ENCODE measurements at places on chromosomes 1 and 21.

GRCh38 chr1:239112101-239112935 lies 274.1 kb upstream of the CHRM3 start:
- no peak for DNase-seq

DNA sequence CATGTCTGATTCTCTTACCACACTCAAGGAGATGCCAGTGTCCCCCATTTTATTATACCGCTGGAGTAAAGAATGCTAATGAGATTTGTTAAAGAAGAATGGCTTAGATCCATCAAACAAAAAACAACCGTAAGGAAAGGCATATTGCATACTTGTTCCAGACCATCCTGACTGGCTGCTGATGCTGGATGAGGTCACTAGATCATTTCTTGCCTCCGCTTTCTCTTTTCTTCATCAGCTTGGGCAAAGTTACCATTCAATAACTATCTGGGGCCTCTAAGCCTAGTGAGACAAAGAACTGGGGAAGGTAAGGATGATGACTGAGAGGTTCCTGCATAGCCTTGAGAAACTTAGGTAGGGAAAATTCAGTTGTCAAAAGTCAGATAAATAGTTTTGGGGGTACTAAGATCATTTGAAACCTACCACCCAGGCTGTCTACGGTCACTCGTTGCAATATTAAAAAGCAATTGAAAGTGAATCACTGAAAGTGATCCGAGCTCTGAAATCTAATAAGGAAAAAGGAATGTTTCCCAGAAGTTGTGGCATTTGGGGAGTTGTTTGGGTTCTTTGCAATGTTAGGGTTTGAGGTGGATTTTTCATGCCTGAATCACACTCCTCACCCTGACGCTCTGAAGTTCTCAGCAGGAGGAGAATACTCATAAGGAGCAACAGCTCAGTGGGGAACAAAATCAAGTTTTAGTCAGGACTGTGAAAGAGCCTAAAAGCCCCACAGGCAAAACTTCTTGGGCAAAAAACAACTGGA lies 176.8 kb downstream of the HHIPL2 start:
- peak; percentile 45 for DNase-seq

DNA sequence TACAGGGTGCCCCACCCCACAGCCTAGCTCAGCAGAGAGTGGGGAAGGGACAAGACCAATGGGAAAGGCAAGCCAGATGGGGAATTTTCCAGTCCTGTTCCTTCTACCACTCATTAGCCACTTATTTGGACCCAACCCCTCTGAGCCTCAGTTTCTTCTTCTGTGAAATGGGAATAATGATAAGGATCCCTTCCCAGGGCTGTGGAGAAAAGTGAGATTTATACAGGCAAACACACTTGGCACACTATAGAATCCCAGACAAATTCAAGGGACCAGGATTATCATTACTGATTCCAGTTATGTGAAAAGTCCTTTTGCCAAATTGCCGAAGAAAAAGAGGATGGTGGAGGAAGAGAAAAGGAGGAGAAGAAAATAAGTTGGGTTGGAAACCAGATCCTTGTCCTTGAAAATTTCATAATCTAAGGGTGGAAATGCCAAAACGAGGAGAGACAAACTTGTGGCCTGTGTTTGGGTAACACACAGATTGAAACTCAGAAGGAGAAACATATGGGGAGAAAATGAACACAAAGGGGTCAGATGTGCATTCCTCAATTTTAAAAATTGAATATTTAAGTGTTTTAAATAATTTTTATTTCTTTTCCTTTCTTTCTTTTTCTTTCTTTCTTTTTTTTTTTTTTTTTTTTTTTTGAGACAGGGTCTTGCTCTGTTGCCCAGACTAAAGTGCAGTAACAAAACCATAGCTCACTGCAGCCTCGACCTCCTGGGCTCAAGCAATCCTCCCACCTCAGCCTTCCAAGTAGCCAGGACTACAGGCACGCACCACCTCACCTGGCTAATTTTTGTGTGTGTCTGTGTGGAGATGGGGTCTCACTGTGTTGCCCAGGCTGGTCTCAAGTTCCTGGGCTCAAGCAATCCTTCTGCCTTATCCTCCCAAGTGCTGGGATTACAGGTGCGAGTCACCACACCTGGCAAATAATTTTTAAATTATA lies 9.6 kb downstream of the CAPN2 start:
- no peak for DNase-seq

DNA sequence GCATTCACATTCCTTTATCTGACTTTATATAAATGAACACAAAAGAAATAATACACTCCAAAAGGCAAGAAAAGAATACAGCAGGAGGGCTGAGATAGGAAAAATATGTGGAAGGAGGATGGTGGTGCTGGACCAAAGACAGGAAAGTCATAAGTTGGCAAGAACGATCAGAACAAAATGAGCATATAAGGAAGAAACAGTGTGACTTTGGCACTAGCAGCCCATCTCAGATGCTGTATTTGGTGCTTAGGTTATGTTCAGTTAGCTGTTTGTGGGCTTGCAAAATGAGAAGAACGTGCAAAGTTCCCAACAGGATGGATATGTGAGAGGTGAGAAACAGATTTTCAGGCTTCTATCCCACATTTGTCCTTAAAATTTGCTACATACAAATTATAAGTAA lies 719.8 kb upstream of the ADGRL4 start:
- DNase-seq = no peak

DNA sequence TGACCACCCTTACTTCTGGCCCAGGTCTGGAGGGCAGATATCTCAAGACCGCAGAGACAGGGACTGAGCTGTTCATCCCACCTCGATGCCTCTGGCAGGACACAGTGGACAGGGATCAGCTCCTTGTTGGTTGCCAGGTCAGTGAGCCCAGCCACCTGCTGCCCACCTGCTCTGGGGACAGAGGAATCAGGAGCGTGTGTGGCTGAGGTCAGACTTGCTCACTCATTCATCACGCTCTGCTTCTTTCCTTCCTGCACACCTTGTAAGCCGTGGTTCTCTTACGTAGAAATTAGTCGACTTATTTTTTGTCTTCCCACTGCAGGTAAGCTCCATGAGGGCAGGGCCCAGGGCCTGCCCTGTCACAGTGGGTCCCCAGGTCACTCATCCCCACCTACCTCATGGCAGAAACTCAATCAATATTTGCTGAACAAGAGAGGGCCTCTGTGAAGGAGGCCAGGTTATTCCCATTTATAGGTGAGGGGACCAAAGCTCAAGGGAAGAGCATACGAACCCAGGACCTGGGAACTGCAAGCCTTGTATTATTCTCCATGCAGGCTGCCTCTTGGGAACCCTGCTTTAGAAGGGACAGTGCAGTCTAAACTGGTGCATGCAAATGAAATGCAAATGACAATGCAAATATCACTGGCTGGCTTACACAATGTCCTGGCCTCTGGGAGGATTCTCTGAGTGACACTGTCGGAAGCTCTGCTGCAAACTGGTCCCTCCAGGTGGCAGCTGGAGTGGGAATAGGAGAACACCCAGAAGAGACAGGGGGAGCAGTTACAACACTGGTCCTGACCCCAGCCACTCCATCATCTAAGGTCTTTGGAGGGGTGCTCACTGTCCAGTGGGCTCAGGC lies 58.4 kb upstream of the PAX7 start:
- DNase-seq = no peak

DNA sequence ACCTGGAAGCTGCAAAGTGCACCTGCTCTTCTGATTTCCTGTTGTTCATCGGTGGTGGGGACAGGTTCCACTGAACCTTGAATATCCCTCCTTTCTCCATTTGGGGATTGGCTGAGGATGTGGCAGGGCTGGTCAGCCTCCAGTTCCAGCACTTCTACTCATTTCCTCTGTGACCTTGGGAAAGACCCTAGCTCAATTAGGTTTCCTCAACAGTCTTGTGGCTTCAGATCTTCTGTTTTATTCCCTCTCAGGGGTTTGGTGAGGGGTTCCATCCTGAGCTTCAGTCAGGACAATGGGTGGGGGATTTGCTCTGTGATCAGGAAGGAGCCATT lies 317.1 kb upstream of the PROX1 start:
- no peak for DNase-seq

DNA sequence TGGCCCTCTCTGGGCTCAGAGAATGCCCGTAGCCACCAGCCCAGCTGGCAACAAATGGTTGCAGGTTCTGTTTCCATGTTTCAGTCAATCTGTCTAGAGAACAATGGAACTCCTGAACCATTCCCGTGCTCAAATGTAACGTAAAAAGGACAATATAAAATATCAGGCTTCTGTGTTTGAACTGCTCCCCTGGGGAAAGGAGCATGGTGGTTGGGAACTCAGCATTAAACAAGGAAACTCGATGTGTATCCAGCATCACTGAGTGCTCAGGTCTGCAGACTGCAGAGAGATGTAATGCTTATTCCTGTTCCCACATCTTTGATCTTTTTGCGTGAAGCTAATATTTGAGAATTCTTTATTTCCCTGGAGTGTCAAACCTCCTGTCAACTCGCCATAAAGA lies 326.5 kb downstream of the KIF26B start:
- no peak for DNase-seq

GRCh38 chr1:172699695-172700227 lies 40.9 kb downstream of the FASLG start:
- no peak for DNase-seq

DNA sequence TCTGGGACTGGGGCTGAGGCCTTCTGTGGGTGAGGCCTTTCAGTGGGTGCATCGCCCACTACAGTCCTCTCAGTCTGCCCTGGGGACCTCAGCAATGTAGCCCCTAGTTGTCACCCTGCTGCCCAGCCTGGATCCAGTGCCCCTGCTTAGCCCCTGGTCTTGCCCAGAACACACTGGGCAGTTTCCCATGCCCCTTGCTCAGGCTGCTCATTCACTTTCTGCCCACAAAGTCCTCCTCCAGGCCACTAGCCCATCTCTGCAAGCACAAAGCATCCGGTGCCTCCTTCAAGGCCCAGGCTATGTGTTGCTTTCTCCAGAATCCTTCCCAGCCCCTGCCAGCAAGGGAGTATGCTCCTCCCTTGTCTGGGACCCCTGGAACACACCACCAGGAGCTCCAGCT lies 5.4 kb upstream of the ADORA1 start:
- no peak for DNase-seq

GRCh38 chr1:245212221-245212710 lies 57.5 kb downstream of the KIF26B start:
- no peak for DNase-seq

- no peak for DNase-seq
Measured at GRCh38 chr1:156848461-156849150, 10.3 kb downstream of the INSRR start.

DNA sequence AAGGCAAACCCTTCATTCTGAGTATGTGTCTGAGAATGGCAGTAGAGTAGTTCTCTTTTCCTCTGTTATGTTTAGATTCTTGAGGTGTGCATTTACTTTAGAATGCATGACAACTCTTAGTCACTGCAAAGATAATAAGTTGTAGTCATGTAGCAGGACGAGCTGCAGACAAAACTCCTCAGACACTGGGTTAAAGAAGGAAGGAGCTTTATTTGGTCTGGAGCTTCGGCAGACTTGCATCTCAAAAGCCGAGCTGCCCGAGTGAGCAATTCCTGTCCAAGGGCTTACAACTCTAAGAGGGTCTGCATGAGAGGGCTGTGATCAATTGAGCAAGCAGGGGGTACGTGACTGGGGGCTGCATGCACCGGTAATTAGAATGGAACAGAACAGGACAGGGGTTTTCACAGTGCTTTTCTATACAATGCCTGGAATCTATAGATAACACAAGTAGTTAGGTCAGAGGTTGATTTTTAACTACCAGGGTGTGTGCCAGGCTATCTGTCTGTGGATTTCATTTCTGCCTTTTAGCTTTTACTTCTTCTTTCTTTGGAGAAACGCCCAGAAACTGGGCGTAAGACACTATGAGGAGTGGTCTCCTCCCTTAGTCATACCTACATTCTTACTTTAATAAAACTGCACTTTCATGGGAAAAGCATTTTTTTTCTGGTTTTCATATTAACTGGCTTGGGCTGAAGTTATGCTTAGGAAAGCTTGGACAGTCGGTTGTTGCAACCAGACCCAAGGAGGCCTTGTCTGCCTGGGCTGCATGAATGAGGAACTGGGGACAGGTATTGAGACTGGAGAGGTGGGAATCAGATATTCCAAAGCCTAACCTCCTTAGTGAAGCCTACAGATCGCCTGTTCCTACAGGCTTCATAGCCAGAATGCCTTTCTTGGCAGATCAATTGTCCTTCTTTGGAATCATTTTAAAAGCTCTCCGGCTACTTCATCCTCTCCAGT lies 115.1 kb downstream of the RHOU start:
- no peak for DNase-seq

DNA sequence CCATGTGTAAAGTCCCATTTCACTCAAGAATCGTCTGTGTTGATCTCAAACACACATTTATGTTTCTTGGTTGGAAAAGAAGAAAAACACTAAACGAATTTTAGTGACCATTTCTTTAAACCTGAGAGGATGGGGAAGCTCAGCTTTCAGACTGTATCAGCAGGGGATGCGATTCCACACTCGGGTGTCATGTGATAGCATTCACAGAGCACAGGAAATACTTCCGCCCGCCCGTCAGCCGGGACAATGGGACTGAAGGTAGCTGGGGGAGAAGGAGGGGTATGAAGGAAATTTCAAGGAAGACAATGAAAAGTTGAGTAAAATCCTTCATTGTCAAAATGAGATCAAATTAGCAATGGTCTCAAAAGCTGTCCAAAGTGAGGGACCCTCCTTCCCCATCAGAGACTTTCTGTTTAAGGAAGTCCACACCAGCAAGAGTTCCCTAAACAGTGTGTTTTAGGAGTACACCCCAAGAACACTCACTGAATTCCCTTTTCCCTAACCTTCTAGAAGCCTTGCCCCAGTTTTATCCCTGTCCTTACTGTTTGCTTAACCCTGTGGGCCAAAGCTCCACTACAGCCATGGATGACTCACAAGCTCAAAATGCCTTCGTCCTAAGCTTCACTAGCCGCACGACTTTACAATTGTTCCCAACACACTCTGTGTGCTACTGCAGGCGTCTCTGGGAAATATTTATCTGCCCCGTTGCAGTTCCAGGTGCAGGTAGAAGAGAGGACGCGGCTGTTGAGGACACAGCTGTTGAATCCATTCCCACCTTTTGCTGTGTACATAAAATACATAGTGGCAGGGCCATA lies 51.4 kb upstream of the SIM2 start:
- peak; percentile 34 for DNase-seq

DNA sequence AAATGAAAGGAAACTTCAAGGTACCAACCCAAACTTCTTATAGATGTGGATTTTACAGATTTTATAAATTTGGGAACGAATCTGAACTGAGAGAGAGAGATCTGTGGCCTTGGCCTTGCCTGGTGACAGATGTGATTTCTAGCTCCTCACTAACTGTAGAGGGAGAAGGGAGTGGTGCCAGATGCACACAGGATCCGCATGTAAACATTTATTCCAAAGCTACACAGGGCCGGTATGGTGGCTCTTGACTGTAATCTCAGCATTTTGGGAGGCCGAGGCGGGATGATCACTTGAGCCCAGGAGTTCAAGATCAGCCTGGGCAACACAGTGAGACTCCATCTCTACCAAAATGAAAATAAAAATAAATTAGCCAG lies 77.1 kb downstream of the PGBD5 start:
- no peak for DNase-seq

DNA sequence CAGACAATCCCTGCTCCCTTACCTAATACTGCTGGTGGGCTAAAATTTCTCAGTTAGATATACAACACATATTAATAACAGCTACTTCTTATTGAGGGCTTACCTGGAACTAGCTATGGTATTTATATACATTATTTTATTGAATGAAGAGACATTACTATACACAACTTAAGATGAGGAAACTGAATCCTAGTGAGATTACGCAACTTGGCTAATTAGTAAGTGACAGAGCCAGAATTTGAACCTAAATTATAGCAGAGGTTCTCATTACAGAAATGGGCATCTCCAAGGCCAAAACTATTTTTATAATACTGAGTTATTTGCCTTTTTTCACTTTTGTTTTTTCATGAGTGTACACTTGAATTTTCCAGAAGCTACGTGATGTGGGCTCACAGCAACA lies 44.5 kb upstream of the SMYD2 start:
- no peak for DNase-seq
